Fibroblast of the conjunctiva (primary cell): ENCODE measurements at places on chromosomes 3 and 15.

DNA sequence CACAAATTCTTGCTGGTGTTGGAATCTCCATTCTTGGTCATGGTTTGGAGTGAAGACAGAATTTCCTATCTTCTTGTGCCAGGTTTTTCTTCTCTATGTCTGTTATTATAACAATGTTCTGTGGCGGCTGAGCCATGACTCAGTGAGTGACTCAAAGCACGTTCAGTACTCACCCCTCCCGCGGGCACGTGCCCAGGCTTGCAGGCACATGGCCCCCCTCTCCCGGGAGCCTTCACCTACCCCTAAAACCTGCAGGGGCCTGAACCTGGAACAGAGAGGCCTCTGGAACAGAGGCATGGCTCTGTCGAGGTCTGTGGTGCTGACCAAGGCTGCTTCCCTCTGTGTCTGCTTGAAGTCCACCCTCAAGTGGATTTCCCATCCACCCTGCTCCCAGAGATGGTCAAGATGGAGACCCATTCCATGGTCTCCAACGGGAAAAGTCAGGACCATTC lies 27.6 kb downstream of the PLXNB1 start:
- peak; percentile 81 for DNase-seq

- DNase-seq: no peak
Measured at GRCh38 chr3:39413691-39414420, 7.3 kb downstream of the RPSA start.

DNA sequence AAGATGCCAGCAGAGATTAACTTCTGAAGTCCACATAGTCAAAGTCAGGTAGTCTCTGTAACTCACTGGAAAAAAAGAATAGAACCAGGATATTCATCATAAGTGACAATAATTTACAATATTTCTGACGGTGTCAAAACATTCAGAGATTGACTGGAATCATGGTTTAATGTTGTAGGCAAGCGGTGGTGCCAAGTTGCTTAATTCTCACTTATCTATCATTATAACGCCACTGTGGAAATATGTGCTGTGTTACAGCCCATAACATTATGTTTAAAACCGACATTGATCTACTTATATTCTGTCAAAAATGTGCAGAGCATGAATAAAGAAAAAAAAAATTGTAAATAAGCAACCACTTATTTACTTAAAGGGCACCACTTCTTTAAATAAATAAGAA lies 801.7 kb downstream of the DIPK2A start:
- DNase-seq: no peak

DNA sequence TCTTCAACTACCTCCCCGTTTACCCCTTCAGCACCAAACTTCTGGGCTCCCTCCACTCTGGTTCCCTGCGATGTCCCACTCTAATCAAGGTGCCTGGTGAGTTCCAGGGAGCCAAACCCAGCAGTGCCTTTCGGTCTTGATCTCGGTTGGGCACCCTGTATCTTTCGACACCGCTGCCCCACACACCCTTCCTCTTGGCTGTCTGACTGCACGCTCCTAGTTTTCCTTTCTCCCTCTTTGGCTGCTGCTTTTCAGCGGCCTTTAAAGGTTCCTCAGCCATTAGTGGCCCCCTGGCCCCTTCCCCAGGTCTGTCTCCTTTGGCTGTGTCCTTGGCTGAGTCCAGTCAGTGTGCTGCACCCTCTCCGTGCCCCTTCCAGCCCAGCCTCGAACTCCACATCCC lies 784 bp downstream of the TTLL3 start:
- no peak for DNase-seq

DNA sequence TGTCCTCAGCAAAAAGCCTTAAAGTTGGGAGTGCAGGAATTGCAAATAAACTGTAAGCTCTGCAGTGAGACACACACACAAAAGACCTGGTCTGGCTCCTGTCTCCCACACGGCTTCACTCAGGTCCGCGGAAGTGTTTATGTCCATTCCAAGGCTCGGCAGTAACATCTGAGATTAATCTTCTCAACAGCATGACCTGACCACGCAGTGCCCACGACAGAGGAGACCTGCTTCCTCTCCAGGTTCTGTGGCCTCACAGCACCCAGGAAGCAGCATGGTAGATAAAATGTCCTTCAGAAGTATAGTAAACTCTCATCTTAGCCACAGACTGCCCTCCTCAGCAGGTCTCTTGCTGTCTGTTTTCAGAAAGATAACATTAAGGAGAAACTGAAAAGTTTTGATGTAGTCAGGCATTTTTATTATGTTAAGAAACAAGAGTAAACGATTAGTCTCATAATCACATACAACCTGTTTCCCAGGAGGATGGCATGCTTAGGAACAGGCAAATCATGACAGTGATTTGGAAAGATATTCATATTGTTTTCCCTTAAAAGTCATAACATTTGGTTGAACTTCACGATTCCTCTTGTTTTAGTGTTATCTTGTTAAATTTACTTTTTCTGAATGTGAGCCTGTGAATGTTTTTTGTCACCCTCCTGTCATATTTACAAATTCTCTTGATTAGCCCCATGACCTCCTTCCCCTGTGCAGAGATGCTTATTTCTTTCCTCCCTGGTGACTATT lies 34.6 kb downstream of the CD200R1L start:
- DNase-seq: no peak

DNA sequence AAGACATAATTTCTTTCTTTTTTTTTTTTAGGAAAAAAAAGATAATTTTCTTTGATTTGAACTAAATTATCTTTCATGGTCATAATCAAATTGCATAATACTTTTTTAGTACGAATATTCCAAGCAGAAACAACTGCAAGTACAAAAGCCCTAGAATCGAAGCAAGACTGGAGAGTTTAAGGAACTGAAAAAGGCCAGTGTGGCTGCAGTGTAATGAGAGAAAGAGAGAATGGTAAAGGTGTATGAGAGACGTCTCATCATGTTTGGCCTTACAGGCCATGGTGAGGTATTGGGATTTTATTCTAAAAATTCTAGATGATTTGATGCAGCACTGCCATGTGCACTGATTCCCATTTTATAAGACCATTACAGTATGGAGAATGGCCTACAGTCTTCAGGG lies 180.9 kb downstream of the SUCNR1 start:
- no peak for DNase-seq

DNA sequence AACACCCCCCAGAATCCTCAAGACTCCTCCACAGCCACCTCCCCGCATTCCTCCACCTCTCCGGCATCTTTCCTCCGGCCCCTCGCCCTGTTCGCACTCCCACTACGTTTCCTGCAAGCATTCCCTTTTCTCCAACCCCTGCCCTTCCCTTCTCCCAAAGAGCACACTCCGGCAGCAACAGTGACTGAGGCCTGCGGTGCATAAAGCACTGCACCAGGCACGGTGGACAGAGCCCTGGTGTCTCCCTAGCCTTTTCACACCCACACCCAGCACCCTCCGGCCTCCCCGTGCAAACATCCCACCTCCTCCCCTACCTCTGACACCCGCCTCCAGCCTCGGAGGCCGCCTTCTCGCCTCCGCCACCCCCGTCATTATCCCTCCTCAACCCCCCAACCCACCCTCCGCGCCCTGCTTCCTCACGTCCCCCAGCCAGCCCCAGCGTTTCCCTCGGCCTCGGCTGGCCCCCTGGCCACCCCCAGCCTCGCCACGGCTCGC lies 577 bp downstream of the ZNF148 start:
- no peak for DNase-seq
